Epithelial cell of umbilical artery (primary cell): ENCODE measurements at places on chromosomes 16 and 17. TPM values are rescaled to one million over a fixed set of nuclear protein-coding genes. Genes with fewer than 3 reads are reported as not detected.

Gene NOXO1
- not detected in 2 replicates for total RNA-seq

Gene SEZ6L2
- 1.2 and 3.9 TPM in 2 replicates for total RNA-seq

Gene KRT39
- not detected in 2 replicates for total RNA-seq

Gene PLLP
- total RNA-seq = 1.9 and 7.1 TPM in 2 replicates

Gene TACO1
- total RNA-seq = 25.4 and 27.0 TPM in 2 replicates
